IPS-NIHi11 (cell line): ENCODE measurements at places on chromosomes 4 and X.

- no peak for DNase-seq
Measured at GRCh38 chr4:74418063-74418670, 26.8 kb upstream of the AREG start.

GRCh38 chr4:146308951-146309350 lies 94.6 kb downstream of the REELD1 start:
- DNase-seq, result no peak

GRCh38 chr4:10168151-10168550 lies 51.6 kb upstream of the WDR1 start:
- no peak for DNase-seq

- no peak for DNase-seq
Measured at GRCh38 chr4:148044089-148044911, 312.4 kb downstream of the ARHGAP10 start.

- DNase-seq, result peak; percentile 47
Measured at GRCh38 chrX:70452143-70452733, 7.6 kb downstream of the DLG3 start.

DNA sequence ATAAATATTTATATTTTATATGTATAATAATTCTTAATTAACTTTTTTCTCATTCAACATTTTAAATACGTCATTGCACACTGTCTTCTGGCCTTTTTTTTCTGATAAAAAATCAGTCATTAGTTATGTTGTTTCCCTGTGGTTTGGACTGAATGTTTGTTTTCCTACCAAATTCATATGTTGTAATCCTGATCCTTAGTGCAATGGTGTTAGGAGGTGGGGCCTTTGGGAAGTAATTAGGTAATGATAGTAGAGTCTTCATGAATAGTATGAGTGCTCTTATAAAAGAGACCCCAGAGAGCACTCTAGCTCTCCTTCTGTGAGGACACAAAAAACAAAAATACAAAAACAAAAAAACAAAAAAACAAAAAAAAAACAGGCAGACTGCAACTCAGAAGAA lies 117.2 kb downstream of the GASK1B start:
- no peak for DNase-seq

GRCh38 chr4:113548303-113548702 lies 213.2 kb downstream of the CAMK2D start:
- no peak for DNase-seq

GRCh38 chrX:44060221-44060620 lies 87.0 kb upstream of the NDP start:
- no peak for DNase-seq

GRCh38 chr4:80173401-80173800 lies 23.9 kb upstream of the PRDM8 start:
- DNase-seq, result no peak

DNA sequence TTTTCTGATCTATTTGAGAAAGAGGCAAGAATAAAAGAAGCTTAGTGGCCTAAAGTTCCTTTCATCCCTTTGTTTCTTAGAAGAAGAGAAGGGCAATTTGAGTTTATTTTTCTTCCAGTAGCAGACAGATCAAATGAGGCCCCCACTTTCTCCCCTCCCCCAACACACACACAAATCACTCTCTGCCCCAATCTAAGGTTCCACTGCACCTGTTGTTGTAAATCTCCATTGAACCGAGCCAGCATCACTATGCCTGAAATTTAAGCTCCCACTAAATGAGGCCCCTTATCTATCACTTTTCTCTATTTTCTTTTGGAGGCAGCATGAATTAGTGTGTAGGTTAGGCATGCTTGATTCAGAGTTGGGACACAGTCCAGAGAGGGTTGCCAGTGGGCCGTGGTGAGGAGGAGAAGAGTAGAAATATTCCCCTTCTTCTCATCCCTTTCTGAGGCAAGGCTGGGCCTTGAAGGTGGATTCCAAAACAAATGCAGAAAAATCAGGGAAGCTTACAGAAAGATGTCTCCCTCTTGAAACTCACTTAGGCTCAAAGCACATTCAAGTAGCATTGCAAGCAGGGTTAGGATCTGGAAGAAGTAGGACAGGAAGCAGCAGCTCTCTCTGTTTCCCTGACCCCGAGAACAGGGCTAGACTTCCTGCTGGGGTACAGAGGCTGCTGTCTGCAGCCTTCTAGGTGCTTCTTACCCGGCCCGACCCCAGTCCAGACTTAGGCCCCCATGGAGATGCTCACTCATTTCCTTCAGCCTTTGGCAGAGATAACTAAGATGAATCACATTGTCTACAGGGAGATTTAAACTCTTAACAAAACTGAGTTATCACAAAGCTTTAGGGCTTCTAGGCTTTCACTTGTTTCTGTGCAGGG lies 70.7 kb downstream of the RASL11B start:
- no peak for DNase-seq

GRCh38 chrX:128365492-128365891 lies 313.3 kb upstream of the ACTRT1 start:
- no peak for DNase-seq

DNA sequence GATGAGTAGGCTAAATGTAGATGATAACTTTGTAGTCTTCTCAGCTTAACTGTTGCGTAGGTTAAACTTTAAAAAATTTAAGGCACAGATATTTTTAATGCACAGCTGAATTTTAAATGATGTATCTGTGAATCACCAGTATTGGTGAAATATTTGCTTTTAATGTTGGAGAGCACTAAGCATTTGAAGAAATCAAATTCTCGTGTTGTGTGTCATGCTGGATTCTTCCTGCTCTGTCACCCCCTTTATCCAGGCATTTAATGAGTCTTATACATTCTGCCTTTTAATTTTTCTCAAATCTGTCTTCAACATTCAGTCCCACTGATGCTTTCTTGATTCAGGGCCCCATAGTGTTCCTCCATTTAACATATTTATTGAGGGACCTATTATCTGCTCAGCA lies 76.7 kb downstream of the SLC4A4 start:
- no peak for DNase-seq

- DNase-seq, result no peak
Measured at GRCh38 chr4:38967260-38968095, 64.7 kb downstream of the TMEM156 start.

DNA sequence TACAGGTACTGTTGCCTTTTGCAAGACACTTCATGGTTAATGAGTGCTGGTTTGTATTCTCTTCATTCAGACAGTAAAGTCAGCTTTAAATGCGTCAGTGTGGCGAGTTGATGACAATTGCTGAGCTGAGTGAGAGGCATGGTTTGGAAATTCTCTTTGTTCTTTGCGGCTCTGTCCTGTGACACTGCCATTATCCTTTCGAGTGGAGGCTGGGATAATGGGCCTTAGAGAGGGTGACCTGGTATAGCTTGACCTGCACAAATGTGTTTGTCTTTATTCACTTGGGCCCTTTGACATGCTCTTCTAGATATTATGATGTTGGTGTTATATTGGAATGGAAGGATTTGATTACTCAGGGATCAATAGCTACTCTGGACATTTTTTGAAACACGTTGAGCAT lies 208.5 kb upstream of the FAT1 start:
- no peak for DNase-seq

- no peak for DNase-seq
Measured at GRCh38 chr4:61041527-61041926, 158.6 kb upstream of the ADGRL3 start.
